ENCODE measurements at places on chromosomes 6 and 20.

GRCh38 chr6:111894272-111894671 lies 21.0 kb upstream of the FYN start:
- DNase-seq = no peak

GRCh38 chr6:104941729-104942091 lies 15.2 kb upstream of the LIN28B start:
- no peak for DNase-seq

DNA sequence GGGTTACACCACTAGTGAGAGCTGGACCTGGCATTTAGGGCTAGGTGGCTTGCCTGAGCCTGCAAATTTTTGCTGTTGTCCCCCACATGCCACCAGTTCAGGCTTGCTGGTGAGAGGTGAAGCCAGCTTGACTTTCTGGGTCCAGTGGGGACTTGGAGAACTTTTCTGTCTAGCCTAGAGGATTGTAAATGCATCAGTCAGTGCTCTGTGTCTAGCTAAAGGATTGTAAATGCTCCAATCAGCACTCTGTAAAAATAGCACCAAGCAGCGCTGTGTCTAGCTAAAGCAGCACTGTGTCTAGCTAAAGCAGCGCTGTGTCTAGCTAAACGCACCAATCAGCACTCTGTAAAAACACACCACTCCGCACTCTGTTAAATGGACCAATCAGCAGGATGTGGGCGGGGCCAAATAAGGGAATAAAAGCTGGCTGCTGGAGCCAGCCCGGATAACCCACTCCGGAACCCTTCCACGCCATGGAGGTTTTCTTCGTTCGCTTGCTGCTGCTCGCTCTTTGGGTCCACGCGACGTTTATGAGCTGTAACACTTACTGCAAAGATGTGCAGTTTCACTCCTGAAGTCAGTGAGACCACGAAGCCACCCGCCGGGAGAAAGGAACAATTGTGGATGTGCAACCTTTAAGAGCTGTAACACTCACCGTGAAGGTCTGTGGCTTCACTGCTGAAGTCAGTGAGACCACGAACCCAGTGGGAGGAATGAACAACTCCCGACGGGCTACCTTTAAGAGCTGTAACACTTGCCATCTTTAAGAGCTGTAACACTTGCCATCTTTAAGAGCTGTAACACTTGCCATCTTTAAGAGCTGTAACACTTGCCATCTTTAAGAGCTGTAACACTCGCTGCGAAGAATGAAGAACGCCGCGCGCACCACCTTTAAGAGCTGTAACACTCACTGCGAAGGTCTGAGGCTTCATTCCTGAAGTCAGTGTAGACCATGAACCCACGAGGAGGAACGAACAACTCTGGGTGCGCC lies 27.3 kb downstream of the GMPR start:
- no peak for DNase-seq

- DNase-seq = no peak
Measured at GRCh38 chr6:2488578-2488977, 243.2 kb upstream of the GMDS start.

- no peak for DNase-seq
Measured at GRCh38 chr20:21643417-21643816, 62.0 kb upstream of the PAX1 start.

GRCh38 chr20:52923123-52923937 lies 48.8 kb upstream of the TSHZ2 start:
- DNase-seq = no peak

DNA sequence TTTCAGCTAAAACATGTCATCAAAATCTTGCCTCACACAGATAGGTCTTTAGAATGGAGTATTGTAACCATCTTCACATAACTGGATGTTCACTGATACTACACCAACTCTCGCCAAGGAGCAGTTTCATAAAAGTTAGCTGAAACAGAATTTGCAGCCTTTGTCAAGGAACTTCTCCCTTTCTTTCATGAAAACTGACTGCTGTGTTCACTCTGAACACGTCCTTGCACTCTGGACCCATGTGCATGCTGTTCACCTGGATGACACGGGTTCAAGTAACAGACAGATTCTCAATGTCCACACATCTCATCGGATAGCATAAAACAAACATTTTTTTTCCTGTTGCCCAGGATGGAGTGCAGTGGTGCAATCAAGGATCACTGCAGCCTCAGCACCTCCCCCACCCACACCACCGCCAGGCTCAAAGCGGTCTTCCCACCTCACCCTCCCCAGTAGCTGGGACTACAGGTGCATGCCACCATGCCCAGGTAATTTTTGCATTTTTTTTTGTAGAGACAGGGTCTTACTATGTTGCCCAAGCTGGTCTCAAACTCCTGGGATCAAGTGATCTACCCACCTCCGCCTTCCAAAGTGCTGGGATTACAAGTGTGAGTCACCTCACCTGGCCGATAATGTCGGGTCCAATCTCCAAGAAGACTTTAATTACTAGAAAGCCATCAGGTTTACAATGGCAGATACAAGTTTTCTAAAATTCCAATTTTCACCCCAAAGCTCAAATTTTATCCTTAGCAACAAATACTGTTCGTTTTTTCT lies 9.4 kb downstream of the DIDO1 start:
- no peak for DNase-seq

DNA sequence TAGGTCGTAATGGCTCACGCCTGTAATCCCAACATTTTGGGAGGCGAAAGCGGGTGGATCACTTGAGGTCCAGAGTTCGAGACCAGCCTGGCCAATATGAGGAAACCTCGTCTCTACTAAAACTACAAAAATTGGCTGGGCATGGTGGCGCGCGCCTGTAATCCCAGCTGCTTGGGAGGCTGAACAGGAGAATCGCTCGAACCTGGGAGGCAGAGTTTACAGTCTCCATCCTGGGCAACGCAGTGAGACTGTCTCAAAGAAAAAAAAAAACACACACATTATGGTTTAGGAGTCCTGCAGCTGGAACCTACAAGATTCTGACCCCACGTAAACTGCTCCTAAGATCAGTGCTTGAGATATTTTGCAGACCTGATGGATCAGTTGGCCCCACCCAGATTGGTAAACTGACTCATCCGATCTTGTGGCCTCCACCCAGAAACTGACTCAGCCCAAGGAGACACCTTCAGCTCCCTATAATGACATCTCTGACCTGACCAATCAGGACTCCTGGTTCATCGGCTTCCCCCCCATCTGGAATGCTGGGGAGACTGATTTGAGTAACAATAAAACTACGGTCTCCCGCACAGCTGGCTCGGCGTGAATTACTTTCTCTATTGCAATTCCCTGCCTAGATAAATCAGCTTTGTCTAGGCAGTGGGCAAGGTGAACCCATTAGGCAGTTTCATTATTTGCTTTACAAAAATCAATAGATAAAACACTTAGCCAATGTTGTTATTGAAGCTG lies 96.2 kb upstream of the BTN3A2 start:
- DNase-seq = no peak

- no peak for DNase-seq
Measured at GRCh38 chr6:160368670-160369069, 20.5 kb downstream of the SLC22A3 start.

DNA sequence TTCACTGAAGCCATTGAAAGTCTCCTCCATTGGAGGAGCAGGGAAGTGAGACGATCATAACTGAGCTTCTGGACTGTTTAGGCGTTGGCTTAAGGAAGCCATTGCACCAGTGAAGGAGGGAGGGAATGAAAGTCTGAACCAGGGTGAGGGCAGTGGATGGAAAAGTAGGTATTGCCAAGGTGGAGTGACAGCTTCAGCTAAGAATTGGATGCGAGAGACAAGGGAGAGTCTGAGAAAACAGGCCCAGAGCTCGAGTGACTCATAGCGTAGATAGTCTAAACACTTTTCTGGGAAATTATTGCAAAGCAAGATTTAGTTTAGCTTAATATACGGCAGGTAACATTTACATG lies 4.5 kb downstream of the DSP start:
- no peak for DNase-seq

DNA sequence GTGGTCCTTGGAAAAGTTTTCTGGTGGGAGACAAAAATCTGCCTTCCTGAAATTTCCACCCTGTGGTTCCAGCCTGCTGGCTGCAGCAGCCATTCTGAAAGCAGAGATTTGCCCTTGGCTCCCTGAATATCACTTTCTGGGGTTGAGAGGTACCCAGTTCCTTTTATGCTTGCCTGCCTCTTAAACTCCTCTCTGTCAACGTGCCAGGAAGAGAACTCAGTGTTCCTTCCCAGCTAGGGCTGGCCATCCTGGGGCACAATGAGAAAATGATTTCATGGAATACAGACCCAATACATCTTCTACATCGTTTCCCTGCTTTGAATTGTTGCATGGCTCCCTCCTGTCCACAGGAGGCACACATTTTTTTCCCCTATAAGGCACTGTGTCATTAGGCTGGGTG lies 1.6 kb upstream of the DSN1 start:
- DNase-seq = no peak

- DNase-seq = no peak
Measured at GRCh38 chr20:63795178-63795830, 35.8 kb downstream of the ZBTB46 start.

- no peak for DNase-seq
Measured at GRCh38 chr20:50333812-50334211, 143.2 kb downstream of the CEBPB start.

GRCh38 chr6:103983860-103984259 lies 875.9 kb downstream of the HACE1 start:
- no peak for DNase-seq

DNA sequence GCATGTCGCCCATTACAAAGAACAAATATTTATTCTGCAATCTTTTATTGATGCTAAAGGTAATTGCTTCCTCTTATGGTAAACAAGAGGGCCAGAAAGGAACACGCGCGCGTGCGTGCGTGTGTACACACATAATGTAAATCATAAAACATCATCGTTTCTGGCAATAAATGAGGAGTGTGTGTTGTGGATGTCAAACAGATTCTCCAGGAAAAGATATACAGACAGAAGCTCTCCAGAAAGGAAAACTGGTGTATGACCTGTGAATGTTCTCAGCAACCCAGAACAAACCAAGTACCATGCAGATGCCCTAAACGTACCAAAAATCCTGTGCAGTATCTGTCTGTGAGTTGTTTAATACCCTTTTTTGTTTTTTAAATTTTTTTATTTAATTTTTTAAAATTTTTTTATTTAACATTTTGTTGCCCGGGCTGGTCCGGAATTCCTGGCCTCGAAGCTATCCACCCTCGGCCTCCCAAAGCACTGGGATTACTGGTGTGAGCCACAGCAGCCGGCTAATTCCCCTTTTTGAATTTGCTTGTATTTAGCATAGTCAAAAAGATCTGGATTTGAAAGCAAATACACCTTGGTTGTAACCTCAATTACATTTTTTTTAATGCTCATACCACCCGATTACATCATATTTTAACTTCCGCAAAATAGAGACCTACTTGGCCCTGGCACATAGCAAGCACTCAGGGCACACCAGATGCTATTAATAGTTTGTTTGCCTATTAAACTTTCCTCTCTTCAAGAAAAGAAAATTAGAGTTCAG lies 909 bp upstream of the NUDT3 start:
- DNase-seq = no peak

GRCh38 chr6:148771212-148771601 lies 24.4 kb downstream of the UST start:
- DNase-seq = no peak

DNA sequence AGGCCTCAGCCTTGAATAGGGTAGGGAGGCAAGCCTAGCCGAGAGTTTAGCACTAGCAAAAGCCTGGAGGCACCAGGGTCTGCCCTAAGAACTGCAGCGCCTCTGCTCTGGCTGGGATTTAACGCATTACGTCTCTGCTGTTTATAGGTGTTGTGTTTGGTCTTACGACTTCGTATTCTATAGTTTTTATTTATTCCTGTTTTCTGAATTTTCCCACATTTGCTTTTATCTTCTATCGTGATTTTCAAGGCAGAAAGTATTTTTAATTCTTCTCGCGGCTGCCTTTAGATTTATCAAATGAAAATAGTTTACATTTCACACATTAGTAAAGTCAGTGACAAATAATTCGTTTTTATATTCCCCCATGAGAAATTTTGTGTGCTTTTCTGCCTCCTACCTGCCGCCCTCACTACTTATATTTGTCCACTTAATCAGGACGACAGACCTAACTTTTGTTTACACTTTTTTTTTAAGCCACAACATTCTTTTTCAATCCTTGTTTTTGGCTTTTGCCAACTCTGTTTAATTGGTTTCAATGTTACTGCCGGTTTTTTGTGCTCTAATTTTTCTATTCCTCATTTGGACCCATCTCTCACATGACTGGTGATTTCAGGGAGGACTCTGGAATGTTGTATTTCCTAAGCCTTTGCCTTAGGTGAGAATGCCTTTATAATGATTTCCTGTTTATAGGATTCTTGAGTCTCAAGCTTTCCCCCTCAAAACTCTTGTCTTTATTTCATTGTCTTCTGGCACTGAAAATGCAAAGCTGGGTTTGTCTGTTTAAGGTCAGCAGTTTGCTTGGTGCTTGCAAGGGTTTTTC lies 1.3 kb upstream of the LZTS3 start:
- DNase-seq = no peak
